Stimulated activated CD4-positive, alpha-beta T cell treated with anti-CD3 and anti-CD28 coated beads, Interleukin-15, amount 100 ng/mL, for 1 hour (primary cell): ENCODE measurements at places on chromosomes 12 and 14.

- DNase-seq = no peak
Measured at GRCh38 chr12:103401421-103401820, 94.3 kb downstream of the C12orf42 start.

GRCh38 chr12:1481326-1481725 is 113.1 kb downstream of the FBXL14 start:
- DNase-seq = no peak

- DNase-seq = no peak
Measured at GRCh38 chr12:120115692-120116440, 687 bp downstream of the RAB35 start.

- DNase-seq = no peak
Measured at GRCh38 chr14:72847721-72848120, 46.2 kb downstream of the DPF3 start.

DNA sequence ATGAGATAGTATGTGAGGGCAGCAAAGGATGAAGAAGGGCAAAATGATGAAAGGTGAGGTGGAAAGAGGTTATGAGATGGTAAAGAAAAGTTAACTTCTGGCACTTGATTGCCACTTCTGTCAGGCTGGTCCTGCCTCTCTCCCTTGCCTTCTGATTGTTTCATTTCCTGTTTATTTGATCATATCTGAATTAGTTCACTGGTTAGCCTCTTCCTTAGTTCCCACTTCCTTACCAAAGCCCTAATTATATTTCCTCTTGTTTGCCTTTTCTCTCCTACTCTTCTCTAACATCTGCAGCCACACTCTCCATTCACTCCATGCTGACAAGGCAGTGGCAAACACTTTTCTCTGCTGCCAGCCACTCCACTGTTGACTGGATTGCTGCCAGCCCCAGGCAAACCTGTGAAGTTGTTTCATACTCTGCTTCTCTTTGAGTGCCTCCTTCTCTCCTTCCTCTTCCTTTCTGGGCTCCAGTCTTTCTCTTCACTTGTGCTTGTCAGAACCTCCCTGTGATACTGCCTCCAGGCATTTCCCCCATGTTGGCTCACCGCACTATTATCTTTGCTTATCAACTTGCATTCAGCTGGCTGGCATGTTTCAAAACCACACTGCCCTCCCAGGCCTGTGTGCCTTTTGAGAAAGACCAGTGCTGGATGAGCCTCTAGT is 8.1 kb downstream of the PNP start:
- DNase-seq = no peak

DNA sequence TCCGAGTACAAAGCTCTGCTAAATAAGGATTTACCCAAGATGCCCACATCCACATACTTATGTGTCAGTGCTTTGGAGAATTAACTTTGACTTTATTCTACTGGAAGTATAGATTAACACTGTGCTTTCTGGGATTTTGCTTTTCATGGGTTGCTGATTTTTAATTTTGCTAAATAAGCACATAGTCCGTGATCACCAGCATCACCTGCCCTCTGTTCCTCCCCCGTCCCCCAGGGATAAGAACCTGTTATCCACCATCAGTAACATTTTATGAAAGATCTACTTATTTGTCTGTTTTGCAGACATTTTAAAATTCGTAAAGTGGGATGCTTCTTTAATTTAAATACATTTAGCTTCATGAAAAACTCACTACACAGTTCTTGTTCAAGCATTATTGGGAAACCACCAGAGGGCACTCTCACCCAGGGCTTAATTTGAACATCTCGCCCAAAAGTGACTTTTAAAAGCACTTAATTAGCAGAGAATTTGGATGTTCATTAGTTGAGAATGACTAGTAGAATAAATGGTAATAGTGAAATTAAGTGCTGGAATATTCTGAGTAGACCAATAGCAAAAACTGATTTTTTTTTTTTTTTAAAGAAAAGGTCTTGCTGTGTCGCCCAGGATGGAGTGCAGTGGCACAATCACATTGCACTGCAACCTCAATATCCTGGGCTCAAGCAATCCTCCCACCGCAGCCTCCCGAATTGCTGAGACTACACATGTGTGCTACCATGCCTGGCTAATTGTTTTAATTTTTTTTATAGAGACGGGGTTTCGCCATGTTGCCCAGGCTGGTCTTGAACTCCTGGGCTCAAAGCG is 35.7 kb downstream of the MRPL42 start:
- no peak for DNase-seq

GRCh38 chr12:85350356-85350755 is 70.3 kb downstream of the ALX1 start:
- DNase-seq = no peak

DNA sequence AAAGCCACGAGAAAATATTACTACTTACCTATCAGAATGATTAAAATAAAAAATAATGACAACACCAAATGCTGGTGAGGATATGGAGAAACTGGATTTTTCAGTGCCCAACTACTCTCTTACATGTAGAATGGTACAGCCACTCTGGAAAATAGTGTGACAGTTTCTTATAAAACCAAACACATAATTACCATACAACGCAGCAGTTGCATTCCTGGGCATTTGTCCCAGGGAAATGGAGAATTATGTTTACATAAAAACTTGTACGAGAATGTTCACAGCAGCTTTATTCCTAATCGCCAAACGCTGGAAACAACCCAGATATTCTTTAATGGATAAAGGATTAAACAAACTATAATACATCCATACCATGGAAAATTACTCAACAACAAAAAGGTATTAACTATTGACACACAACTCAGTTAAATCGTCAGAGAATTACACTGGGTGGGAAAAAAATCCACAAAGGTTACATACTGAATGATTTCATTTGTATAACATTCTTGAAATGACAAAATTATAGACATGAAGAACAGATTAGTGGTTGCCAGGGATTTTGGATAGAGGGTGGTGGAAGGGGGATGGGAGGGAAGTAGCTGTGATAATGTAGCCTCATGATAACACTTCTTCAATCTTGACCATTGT is 35.4 kb downstream of the TAOK3 start:
- DNase-seq = no peak

- DNase-seq = no peak
Measured at GRCh38 chr14:33611405-33612196, 339.3 kb downstream of the EGLN3 start.

- no peak for DNase-seq
Measured at GRCh38 chr12:96986883-96987523, 79.9 kb downstream of the NEDD1 start.

DNA sequence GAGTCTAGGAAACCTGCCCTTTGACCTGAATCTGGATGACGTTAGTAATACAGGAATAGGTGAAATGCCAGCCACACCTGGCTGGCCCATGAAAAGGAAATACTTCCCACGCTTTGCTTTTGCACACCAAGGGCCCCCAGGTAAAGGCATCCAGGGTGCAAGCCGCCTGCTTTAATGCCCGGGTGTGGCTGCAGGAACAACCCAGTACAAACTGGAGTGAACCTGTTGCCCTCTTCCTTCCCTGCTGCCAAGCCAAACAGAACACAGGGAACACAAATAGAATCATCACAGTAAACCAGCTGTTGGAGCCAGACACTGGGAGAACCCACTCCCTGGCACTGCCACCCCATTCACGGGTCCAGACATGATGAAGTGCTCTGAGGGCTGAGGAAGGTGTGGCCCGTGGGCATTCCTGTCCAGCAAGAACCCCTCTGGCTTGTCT is 24.2 kb upstream of the FOS start:
- no peak for DNase-seq

DNA sequence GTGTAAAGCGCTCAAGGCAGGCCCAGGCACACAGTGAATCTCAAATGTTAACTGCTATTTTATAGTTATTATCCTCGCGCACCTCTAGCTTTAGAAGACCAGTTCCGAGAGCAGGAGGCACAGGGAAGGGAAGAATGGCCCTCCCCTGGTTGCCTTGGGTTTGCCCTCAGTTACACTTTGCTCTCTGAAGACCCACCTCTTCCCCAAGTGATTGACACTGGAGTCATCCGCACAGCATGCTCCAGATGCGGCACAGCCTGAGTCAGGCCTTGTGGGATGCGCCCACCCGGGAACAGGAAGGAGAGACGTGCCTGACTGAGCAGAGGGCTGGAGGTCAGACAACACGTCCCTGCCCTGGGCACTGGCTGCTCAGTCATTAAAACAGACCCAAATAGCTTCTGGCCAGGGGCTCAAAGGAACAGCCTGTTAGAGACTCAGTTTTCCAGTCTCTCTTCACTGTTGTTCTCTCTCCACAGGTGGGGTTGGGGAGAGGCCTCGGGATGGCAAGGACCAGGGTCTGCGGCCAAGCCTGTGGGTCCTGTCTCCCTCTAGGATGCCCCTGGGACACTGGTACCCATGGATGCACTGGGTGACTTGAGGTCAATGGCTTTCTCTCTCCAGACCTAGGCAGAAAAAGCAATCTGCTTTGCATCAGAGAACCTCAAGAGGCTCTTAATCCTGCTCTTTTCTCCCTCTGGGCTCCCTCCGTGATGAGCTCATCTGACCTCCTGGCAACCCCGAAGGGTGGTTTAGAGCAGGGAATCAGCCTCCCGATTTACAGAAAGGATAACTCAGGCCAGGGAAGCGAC is 13.6 kb upstream of the MLXIP start:
- DNase-seq = no peak

GRCh38 chr12:61919686-61920085 is 340.5 kb upstream of the USP15 start:
- no peak for DNase-seq

- no peak for DNase-seq
Measured at GRCh38 chr12:45966486-45966885, 23.9 kb downstream of the SCAF11 start.

DNA sequence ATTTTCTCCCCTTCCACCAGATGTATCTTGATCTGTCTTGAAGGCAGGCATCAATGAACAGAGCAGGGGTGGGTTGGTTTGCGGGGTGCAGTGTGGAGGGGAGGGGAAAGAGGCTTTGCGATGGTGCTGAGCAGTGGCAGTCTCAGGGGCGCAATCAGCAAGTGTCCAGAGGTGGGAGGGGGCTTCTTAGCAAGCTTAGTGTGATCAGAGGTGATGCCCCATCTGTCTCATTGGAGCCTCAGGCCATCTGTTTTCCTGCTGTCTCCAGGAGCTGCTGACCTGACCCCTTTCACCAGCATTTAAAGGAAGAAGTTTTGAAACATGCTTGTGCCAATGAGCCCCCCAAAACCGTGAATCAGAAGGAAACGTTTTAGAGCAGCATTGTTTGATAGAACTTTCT is 187.7 kb upstream of the LHX5 start:
- DNase-seq = no peak

DNA sequence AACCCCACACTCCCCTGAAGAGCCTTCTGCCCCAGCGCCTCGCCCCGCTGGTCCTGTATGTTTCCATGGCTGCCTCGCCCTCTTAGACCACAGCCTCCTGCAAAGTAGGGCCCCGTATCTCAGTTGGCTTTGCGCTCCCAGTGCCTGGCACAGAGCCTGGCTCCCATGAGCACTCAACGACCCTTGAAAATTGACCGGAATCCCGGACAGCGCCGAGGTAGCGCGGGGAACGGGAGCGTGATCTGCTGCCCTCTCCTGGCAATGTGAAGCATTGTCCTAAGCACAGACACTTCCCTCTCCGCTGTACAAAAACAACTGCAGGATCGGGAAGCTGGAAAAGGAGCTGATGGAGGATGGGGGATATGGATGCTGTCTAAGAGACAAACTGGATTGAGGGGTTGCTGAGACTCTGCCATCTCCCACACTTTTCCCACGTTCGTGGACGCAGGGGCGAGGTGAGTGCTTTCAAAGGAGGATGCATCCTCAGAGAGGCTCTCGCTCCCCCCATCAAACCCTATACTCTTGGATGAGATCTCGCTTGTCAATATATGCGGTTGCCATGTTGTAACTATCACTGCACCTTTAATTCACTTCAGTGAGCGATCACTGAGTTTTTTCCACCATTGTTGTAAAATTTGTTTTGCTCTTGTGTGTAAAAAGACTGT is 10.7 kb upstream of the FKBP4 start:
- peak; percentile 31 for DNase-seq

- DNase-seq = peak; percentile 16
Measured at GRCh38 chr14:100440207-100440631, 117.1 kb downstream of the SLC25A47 start.

DNA sequence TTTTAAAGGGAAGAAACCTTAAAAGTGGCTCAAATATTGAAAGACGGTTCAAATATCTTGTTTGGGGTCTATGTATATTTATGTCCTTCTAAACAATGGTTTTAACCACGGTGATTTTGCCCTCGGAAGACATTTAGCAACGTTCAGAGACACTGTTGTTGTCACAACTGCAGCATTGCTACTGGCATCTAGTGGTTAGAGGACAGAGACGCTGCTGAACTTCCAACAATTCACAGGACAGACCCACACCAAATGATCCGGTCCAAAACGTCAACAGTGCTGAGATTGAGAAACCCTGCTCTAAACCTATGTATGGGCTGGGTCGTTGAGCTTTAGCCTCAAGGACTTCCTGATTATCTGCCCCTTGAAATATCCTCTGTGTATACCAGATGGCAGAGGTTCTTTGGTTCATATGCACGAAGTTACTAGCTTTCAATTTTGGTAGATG is 1.7 kb downstream of the ANGEL1 start:
- DNase-seq = no peak

DNA sequence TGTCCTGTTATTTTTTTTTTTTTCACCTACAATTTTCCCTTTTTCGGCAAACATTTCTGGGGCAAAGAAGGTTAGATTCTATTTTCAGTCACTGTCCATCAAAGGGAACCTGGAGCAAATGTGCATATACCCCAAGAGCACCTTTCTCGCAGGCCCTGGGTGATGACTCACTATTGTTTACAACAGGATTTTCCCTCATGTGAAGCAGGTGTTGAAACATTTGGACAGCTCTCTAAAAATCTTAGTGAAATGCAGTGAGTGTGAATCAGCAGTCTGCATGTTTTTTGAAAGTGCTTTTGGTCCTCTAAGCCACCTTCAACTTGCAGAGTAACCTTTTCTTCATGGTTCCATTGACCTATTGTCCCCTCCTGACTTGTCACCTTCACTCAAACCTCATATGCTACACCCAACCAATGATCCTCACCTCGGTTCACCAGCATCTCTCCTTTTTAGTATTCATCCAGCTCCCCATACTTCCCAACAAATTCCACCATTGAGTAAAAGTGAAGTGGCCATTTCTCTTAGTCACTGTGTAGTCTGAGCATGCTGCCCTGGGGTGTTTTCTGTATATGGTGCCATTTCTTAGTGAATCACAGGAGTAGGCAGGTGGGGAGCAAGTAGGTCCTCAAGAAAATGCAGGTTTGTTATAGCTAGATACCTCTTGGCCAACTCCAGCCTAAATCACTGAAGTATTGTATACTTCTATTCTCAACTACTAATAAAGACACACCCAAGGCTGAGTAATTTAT is 260.2 kb downstream of the BMP4 start:
- no peak for DNase-seq

- no peak for DNase-seq
Measured at GRCh38 chr14:68451696-68452373, 341.0 kb downstream of the ZFP36L1 start.

- DNase-seq = no peak
Measured at GRCh38 chr14:104087981-104088850, 2.7 kb downstream of the ASPG start.
